ENCODE measurements at places on chromosomes 5 and 9.

GRCh38 chr9:129267141-129267540 is 89.1 kb upstream of the IER5L start:
- no peak for DNase-seq

- DNase-seq = no peak
These were observed 24.7 kb upstream of the TMEM171 start for GRCh38 chr5:73095564-73096238.

DNA sequence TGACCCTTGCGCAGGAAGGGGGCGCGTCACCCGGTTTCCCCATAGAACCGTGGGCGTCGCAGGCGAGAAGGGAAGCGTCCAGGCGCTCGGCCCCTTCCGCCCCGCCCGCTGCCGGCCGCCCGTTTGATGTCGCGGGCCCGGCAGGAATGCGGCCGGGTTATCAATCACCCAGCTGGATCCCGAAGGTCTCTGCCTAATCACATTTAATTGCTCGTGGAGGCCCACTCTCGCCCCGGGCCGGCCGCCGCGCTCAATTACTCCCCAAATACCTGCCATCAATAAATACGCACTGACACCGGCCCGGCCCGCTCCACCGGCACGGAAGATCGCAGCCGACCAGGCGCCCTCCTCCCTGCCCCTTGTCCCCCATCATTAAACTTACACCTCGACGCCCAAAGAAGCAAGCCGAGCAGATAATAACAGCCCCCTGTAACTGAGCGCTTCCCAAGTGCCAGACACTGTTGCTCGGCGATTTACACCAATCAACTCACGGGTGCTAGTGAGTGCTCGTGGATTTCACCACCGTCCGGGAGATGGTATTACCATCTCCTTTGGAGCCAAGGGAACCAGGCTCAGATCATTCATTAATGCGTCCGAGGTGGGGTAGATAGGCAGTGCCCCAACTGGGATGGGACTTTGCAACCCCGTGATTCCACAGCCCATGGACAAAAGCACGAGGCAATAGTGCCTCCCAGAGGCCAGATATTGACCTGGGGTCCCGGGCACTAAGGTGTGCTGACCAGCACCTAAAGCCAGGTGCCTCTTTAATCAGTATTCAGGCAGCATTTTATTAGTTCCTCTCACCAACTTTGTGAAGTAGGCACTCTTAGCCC is 11.3 kb downstream of the MSX2 start:
- DNase-seq = peak; percentile 48

DNA sequence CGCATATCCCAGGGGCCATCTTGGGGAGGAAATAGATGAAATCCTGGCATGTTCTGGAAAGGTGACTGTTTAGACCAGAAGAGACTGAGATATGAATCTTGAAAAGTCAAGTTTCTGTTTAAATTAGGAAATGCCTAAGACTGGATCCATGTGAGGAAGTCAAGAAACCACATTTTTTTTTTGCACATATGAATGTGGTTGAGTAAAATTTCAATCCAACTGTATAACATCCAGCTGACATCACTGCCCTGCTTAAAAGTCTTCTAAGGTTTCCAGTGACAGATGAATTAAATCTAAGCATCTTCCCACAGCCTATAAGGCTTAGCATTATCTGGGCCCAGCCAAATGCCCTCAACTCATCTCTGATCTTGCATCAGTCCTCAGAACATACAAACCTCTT is 47.7 kb upstream of the TCERG1 start:
- no peak for DNase-seq

DNA sequence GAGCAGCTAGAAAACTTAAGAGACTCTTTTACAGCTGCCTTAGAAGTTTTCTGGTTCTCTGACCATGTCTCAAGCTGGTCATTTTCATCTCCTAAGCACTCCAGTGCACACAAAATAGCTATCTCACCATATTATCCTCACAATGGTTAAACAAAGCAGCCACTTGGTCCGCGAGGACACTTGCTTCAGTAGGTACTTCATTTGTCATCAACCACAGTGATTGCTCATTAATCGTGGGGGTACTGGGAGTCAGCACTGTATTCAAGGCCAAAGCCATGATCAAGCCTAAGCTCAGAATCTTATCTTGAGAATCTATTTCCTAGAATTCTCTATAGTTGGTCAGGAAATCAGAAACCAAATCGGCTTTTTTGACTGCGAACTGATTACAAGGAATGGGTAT is 2.9 kb downstream of the ARL14EPL start:
- DNase-seq = no peak

DNA sequence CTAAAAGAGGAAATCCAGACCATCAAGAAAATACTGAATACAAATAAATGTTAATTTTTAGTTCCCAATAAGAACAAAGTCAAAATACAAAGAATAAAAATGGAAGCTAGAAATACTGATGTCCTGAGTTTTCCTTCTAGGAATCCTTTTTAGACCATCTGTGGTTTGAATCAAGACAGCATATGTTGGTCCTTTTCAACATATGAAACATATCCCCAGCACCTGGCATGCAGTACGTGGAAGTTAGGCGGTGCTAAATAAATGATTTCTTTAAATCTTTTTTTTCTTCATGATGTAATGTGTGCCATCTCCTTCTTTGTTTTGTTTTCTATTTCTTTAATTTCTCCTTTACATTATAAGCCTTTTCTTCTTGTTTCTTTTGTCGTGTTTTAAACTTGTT is 34.0 kb downstream of the KIAA1958 start:
- no peak for DNase-seq

- DNase-seq = no peak
These were observed 85.9 kb downstream of the SLC12A2 start for GRCh38 chr5:128169401-128170017.

GRCh38 chr5:147821766-147822165 is 9.7 kb downstream of the SPINK1 start:
- no peak for DNase-seq

GRCh38 chr5:127429928-127430327 is 87.5 kb upstream of the PRRC1 start:
- no peak for DNase-seq
